Activated CD4-positive, CD25-positive, alpha-beta regulatory T cell (primary cell): ENCODE measurements at places on chromosomes 1 and 21.

GRCh38 chr21:34592120-34592955 is 22.6 kb downstream of the RCAN1 start:
- no peak for DNase-seq

DNA sequence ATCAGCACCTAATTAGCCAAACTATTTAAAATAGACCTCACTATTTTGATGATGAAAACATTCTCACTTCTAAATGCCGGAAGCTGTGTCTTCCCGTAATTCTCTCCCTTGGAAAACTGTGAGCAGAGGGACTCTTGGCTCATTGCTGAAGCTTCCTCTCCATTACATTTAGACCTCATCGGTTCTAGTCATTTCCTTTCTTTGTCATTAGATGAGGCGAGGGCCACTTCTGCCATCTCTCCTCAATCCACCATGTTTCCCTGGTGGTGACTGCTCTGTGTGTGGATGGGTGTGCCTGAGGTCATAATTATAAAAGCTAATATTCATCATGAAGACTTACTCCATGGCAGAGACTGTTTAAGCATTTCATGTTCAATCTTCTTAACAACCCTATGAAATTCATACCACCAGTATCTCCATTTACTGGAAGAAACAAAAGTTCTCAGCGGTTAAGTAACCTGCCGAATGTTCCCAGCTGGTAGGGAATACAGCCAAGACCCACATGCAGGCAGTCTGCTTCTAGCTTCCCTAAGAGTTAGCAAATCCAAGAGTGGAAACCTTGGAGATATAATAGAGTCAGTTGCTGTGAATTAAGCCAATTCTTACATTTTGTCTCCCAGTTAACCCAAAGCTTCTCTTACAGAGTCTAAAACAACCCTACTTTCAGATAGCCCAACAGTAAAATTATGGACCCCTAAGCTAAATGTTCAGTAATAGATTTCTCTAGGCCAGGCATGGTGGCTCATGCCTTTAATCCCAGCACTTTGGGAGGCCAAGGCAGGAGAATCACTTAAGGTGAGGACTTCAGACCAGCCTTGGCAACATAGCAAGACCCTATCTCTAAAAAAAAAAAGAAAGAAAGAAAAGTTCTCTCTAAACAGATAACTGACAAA is 156.2 kb downstream of the ZBTB18 start:
- no peak for DNase-seq

GRCh38 chr1:156076609-156077429 is 5.4 kb downstream of the MEX3A start:
- no peak for DNase-seq

DNA sequence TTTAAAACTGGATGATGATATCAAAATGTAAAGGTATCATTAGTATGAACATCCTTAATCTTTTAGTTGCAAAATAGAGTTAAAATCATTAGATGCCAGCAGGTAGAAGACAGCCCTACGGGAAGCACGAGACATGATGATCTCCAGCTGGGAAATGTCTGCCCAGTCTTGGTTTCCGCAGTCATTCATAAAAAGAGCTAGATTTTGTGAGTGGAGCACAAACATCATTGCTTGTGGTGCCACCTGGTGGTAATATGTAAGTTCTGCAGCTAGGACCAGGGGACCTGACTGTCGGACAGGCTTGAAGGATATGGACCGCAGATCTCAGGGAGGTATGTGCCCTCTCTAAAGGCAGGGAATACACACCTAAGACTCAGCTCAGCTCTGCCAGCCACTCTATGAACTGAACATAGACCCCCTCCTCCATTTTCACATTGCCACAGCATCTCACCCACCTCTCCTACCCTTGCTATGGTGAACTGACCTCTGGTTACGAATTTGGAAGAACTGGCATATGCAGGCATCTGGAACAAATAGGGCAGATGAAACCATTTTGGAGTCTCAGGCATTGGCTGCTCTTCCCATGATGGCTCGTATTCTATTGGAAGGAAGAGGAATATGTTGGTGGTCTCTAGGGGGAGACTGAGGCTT is 9.2 kb downstream of the FCMR start:
- peak; percentile 28 for DNase-seq
